ENCODE measurements at places on chromosomes 13 and 19.

DNA sequence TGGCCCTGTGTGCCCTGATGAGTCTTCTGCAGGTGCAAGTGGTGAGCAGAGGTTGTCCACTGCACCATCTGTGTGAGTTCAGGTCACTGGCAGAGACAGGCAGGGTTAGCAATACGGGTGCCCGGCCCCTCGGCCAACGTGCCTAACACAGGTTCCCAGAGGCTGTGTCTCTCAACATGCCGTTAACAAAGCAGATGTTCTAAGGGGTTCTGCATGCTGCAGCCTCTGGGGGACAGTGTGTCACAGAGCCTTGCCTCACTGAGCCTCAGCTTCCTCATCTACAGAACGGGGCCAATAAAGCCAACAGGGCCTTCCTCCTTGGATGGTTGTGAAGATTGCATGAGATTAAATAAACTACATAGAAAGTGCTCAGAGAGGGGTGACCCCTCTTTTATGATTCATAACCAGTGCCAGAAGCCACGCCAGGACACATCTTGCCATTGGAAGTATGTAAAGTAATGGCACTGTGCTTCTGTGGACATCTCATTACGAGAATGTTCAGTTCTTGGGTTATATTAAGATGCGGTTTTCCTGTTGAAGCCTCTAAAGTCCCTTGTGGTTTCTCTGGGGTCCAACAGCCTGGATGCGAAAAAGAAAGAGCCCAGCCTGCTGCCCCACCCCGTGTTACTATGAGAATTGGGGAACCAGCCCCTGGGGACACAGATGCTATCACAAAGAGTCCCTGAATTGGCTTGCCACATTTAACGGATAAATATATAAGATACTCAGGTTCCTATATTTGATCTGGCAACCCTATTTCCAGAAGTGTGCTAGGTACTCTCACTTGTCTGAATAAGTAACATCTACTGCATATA, 11.2 kb upstream of the ARHGEF18 start:
- no peak for DNase-seq

GRCh38 chr19:18304458-18305310, 18.2 kb downstream of the LSM4 start:
- peak; percentile 84 for DNase-seq

- DNase-seq, result no peak
Observed at GRCh38 chr13:65085977-65086376, 2144.2 kb downstream of the PCDH9 start.

GRCh38 chr13:98313023-98313921, 136.2 kb upstream of the RNF113B start:
- DNase-seq, result no peak

DNA sequence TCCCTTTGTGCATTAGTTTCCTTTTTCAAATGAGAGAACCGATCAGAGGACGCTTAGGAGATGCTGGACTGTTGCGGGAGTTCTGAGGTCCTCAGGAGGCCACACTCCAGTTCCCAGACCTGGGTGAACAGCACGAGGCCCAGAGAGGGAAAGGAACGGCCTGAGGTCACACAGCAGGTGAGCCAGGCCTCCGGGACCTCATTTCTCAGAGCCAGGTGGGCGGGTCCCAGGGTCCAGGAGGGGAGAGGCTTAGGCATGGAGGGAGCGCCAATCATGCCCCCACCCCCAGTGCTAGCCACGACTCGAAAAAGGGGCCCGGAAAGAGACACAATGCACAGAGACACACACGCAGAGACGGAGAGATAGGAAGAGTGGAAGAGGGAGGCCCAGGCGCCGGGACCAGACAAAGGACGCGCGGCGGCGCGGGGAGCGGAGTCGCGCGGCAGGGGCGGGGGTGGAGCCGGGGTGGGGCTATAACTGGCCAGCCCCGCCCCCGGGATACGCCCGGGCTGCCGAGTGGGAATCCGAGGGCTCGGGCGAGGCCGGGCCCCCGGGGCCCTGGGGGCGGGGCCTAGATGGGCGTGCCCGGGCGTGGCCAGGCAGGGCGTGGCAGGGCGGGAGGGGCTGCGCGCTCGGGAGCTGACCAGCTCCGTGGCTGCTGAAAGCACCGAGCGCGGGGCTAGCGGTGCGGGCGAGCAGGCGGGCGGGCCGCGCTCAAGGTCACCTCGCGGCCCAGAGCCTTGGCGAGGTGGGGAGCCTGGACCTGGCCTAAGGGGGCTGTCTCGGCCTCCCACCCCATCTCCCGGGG, 1.6 kb downstream of the ELAVL3 start:
- no peak for DNase-seq

- no peak for DNase-seq
Observed at GRCh38 chr19:58040751-58041525, 7.1 kb downstream of the ZSCAN1 start.

DNA sequence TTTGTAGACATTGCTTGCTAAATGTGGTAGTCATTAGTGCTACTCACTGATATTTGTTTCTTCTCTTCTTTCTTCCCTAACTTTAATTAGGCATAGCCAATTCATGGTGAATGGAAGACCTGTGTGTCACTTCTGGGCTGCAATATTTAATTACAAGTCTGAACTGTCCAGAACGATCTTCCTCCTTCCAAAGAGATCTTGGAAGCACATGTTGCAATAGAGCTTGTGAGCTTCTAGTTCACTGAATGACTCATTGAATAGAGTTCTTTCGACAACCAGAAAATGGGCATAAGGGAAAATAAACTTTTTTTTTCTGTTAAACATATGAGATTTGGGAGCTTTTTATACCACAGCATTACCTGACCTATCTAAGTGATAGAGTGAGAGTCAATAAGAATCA, 1264.6 kb downstream of the PCDH9 start:
- peak; percentile 10 for DNase-seq

GRCh38 chr19:54638683-54639082, 8.4 kb downstream of the LILRB1 start:
- DNase-seq, result no peak

DNA sequence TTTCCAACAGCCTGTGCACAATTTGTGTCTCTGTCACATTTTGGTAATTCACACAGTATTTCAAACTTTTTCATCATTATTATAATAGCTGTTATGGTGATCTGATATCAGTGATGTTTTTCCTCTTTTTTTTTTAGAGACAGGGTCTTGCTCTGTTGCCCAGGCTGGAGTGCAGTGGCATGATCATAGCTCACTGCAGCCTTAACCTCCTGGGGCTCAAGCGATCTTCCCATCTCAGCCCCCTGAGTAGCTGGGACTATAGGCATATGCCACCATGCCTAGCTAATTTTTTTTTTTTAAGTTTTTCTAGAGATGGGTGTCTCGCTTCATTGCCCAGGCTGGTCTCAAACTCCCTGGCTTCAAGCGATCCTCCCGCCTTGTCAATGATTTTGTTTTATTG, 5.8 kb downstream of the MARK4 start:
- no peak for DNase-seq

DNA sequence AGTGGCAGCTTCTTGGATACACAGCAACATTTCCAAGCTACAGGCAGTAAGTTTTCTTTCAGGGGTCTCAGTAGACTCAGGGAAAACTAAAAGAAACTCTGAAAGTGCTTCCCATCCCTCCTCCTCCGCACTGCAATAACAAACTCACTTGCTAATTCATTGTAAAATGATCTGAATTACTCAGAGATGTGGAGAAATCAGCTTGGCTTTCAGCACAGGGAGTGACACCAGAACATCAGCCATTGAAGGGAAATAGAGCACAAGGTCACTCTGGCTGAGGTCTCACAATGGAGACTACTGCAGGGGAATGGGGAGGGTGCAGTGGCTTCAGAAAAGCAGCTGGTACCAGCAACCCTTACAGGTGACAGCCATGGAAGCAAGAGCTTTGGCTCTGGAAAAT, 137.3 kb upstream of the SERP2 start:
- no peak for DNase-seq

DNA sequence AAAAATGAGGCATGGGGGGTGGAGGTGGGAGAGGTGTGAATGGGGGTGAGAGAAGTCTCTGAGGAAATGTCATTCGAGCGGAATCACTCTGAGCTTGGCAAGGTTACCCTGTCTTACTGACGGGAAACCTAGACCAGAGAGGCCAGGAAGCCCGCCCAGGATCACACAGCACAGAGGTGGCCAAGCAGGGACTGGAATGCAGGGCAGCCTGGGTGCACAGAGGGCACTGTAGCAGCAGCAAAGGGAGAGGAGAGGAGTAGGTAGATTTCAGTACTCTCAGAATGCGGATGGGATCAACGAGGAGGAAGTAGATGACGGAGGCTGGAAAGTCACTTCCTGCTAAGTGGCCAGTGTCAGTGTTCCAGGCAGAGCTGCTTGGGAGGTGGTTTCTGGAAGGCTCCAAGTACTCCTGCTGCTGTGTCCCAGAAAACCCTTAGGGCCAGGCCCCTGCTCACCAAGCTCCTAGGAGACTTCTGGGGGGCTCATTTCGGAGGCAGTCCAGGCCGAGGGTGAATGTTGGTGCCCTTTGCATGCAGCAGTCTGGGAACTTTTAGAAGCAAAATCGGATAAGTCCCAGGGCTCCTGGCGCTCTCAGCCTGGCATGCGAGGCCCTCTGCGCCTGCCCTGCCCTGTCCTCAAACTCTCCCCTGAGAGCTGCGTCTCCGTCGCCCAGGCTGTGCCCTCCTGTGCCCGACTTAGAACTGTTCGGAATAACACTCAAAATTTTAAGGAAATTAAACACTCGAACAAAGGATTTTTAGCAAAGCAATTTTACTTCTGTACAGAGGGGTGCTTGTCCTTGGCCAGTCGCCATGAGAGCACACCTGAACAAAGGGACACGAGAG, 33.5 kb downstream of the DNM2 start:
- DNase-seq, result no peak

DNA sequence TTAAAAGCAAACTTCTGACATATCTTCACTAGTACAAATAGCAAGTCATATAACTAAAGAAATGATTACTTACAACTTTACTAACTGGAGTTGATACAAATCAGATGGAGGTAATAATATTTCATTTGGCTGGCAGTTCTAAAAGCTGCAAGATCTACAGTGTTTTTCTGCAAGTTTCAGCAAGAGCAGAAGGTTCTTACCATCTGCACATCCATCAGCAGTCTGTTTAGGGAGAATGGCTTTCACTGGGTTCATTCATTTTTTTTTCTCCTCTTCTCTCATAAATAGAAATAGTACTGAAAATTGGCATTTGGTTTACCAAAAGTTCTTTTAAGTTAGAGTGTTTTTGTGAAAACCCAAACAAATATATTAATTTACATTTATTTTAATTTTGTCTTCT, 3.1 kb upstream of the SHISA2 start:
- no peak for DNase-seq

Data from fibroblast of skin of right quadriceps (primary cell).